Brain pericyte (primary cell): ENCODE measurements at places on chromosomes 16 and 17.
A peak's percentile ranks its signal among the peaks of the same experiment; 100 is the strongest.

DNA sequence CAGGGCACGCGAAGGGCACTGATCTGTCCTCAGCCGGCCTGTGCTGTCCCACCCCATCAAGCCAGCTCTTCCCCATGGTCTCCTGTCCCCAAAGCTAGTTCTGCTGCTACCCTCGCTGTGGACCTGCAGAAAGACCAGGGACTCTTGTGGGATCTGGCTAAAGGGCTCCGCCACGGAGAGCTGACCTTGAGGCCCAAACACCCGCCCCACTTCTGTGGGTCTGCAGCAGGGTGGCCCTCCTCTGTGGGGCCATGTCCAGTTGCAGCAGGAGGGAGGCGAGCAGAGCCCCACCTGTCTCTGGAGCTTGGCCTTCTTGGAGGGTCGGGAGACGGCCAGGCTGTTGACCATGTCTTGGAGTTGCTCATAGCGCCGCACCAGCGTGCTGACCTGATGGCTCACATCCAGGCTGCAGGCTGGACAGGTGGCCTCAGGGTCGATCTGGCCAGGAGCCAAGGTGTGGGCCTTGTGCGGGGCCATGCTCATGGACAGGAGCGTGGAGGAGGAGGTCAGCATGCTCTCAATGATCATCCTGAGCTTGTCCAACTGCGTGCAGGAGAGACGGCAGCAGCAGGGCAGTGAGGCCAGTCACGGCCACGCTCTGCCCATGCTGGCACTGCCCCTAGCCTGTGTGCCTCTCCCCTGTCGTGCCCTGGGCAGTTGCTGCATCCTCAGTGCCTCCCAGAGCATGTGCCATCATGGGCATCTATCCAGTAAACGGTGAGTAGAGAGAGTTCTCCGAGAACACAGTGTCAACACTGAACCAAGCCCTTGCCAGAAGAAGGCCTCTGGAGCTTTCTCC is 16.6 kb downstream of the UBALD2 start:
- DNase-seq: no peak

DNA sequence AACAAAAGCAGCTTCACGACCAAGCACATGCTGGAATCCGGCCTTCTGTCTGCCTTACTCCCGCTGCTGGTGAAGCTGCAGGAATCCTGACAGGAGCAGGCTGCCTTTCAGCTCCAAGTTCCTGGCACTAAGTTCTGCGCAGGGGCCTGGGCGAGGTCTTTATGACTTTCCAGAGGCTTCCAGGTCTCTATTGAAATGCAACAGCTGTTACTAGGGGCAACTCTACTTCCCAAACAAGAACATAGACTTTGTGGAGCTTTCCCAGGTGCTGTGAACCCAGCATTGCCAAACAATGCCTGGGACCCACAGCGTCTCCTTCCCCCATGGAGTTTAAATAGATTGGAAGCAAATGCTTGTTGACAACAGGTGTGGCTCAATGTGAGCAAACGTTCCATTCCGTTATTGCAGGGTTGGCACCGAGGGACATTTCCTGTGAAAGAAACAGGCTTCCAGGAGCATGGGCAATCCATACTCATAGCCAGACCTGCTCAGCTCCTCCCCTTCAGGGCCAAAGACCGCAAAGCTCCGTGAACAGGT is 156.0 kb downstream of the CDH13 start:
- DNase-seq: no peak

DNA sequence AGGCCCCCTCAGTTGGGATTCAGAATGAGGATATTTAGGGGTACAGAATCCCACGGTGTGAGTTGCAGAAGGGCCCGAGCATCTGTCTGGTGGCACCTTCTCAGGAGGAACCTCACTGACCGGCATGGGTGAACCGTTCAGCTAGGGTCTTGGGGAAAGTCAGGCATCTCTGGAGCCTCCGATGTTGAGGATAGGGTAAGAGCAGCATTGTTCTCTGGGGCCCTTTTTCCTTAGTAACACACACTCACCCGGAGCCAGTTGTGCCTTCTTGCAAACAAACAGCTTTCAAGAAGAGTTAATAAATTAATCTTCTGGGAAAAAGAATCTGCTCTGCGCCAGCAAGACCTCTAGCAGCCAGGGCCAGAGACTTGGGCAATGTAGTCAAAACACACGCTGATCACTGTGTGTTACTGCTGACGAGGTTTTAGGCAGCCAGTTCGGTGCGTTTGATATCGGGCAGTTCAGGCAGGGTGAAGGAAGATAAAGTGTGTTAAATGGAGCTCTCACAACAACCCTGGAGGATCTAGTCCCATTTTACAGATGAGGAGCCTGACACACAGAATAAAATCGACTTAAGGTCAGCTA is 48.9 kb downstream of the MSI2 start:
- DNase-seq: no peak

- no peak for DNase-seq
Measured at GRCh38 chr16:6618874-6619273, 713.8 kb upstream of the RBFOX1 start.

GRCh38 chr17:64457156-64457555 is 8.2 kb downstream of the MILR1 start:
- peak; percentile 59 for DNase-seq

DNA sequence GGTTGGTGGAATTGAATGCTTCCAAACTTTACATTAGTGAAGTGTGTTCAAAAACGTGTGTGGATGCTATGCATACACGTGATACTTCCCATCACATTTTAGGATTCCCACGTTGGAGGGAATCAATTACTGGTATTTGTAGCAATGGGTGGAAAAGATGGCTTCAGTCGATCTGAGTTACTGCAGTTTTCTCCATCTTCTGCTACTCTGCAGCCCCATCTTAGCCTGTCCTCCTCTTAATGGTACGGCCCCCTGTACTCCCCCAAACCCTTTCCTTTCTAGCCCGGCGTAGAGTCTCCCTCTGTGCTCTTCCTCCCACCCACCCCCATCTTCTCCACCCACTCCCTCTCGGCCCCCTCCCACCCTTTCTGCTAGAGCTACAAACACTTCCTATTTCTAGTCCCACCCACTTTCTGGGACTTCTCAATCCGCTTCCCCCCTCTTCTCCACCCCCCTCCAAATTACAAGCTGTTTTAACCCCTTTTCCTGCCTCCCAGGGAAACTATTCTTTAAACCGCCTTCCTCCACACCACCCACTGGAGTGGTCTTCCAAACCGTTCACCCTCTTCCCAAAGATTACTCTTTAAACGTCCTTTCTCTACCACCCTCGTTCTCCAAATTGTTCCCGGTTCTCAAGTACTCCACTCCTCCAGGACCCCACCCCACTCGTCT is 1.1 kb downstream of the CHTF8 start:
- no peak for DNase-seq

GRCh38 chr17:47276868-47277267 is 23.2 kb downstream of the ITGB3 start:
- no peak for DNase-seq

DNA sequence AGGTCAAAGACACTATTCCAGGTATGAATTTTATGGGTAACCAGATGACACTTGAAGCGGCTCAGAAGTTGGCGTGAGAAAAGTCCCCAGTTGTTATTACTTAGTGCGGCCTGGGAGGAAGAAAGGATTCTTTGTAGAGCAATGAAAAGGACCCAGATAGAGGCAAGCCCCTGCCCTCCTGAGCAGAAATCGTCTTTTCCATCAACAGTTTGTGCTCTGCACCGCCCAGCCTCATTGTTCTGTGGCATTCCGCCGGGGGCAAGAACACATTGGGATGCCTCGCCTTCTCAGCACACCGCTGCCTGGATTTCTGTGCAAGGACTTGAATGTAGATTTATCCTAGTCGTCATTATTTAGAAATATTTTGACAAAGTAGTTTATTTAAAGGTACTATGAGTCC is 32.7 kb upstream of the CRHR1 start:
- no peak for DNase-seq

DNA sequence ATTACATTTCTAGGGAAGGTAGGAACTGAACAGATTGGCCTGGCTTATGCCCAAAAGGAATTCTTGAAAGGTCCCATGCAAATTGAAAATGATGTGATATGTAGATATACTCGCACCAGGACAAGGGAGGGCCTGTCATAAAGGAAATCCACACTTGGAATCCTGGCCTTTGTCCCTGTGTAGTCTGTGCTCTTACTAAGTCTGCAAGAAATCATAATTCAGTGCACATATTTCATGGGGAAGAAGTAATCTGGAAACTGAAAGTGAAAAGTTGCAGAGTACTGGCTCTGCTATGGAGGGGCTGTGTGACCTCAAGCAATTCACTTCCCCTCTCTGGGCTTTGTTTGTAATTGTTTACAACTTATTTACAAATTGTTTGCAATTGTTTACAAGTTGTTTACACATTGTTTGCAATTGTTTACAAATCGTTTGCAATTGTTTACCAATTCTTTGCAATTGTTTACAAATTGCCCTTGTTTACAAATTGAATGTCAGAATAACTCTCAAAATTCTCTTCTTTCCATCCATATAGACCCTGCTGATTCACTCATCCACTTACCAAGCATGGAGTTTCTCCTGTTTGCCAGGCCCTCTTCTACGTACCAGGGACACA is 12.9 kb downstream of the SCNN1G start:
- DNase-seq: no peak

GRCh38 chr17:16880121-16880842 is 91.6 kb downstream of the TNFRSF13B start:
- no peak for DNase-seq

DNA sequence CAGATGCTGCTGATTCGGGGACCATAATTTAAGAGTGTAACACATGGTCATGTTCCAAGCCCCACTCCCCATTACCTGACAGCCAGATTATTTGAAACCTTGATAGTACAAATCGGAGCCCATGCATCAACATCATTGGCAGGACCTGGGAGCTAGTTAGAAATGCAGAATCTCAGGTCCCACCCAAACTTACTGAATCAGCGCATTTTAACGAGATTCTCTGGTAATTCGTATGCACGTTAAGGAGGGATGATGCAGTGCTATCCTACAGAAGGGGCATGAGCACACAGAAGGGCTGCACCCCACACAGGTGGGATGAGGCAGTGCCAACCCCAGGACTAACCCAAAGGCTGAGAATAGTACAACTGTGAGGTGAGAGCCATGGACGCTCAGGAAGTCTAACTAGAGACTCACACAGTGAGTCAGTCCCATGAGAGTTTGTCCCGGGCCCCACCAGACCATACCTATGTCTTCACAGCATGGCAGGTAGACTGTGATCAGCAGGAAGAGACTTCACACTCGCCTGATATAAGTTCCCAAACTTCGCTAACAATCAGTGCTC is 64.9 kb downstream of the ZNF18 start:
- no peak for DNase-seq

DNA sequence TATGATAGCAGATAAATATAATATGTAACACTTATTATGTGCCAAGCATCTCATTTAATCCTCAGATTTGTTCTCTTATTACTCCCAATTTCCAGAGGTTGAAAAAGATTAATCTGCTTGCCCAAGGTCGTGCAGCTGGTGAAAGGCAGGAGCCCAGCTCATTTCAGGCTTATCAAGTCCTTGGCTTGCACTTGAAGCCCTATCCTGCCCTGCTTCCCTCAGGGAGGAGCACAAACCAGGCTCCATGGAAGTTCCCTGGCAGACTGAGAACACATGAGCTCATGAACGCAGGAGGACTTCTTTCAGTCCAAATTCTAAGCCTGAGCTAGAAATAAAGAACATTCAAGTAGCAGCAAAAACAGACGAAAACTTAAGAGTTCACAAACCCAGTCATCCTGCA is 74.8 kb downstream of the USP31 start:
- DNase-seq: no peak

GRCh38 chr17:50847566-50847965 is 12.2 kb downstream of the WFIKKN2 start:
- no peak for DNase-seq

GRCh38 chr17:46935658-46936266 is 12.8 kb downstream of the GOSR2 start:
- DNase-seq: no peak

- DNase-seq: no peak
Measured at GRCh38 chr17:70825321-70826125, 656.2 kb downstream of the KCNJ2 start.

DNA sequence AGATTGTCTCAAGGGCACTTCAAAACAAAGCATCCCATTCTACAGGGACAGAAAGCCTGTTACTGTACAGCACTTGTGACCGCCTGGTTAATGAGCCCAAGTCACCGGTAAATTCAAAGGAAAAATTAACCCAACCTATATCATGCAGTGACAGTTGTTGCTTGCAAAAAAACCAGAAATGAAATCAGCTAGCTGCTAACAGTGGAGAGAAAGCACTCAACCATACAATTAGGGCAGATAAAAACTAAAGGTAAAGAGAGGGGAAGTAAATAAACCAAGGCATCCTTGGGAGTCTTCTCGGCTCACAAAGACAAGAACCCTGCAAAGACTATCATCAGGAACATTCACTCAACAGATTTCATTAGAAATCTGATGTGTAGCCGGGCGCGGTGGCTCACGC is 5.9 kb downstream of the RETREG3 start:
- DNase-seq: no peak

DNA sequence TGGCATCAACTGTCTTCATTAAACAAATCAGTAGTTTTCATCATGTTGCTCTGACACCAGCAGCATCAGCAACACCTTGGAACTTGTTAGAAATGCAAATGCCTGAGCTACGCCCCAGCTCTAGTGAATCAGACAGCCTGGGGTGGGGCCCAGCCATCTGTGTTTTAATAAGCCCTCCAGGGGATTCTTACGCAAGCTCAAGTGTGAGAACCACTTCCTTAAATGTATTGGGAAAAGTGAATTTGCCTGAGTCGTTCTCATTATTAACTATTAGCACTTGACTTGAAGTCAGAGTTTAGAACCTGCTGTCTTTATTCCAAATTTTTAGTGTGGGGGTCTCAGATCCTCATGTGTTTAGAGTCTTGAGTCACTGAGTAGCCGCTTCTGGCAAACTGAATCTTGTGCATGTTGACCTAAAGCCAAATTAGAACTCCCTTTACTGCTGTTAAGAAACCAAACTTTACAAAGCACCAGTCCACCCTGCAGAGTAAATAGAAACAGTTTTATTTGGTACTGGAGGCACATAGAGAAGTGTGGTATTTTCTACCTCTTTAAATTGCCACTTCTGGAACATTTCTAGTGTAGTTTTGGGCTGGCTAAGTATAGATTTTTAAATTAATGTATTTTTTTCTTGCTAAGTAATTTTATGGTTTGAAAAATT is 137.4 kb upstream of the COX10 start:
- no peak for DNase-seq

DNA sequence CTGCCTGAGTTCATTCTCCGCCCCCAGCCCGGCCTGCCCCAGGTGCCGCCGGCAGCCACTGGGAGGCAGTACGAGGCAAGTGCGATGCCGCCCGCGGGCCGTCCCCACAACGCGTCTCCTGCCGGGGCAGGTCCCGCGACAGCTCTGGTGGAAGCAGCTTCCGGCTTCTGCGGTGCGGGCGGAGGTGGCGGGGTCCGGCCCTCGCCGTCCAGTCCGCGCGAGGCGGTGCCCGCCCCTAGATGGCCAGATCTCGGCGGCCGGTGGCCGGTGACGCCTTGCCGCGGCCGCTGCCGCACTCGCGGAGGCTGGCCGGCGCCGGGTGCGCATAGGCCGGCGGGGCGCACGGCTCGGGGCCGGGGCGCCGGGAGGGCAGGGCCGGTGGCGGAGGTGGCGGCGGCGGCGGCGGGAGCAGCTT is 1.8 kb downstream of the GJD3 start:
- no peak for DNase-seq

- DNase-seq: no peak
Measured at GRCh38 chr16:21116148-21116693, 34.4 kb downstream of the DNAH3 start.

GRCh38 chr17:28899212-28899815 is 1.8 kb upstream of the FLOT2 start:
- DNase-seq: no peak
